Stimulated activated CD8-positive, alpha-beta memory T cell treated with anti-CD3 and anti-CD28 coated beads, Interleukin-4, amount 100 ng/mL, for 1 hour (primary cell): ENCODE measurements at places on chromosomes 16 and 17.

- DNase-seq: no peak
Measured at GRCh38 chr16:71570144-71570543, 6.7 kb downstream of the TAT start.

DNA sequence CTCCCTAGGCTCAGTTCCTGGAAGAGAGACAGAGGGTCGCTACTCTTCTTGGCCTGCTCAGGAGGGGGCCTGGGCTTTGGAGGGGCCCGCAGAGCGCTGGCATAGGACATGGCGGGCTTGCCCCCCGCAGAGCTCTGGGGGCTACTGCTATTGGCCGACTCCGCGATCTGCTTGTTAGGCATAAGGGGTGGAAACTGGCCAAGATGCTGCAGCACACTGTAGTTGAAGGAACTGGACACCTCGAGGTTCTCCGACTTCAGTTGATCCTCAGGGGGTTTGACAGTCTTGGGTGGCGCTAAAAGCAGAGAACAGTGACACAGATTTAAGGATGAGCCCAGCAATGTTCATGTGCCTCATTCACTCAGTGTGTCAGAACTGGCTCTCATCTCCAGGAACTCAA is 33.9 kb downstream of the CACNG1 start:
- DNase-seq: no peak

GRCh38 chr16:12546918-12547607 is 256.6 kb downstream of the CPPED1 start:
- no peak for DNase-seq

GRCh38 chr17:40179923-40180659 is 2.8 kb downstream of the RAPGEFL1 start:
- DNase-seq: no peak

- no peak for DNase-seq
Measured at GRCh38 chr17:45310380-45311324, 6.2 kb downstream of the MAP3K14 start.

- DNase-seq: peak; percentile 60
Measured at GRCh38 chr17:6421700-6422604, 13.0 kb downstream of the AIPL1 start.

- no peak for DNase-seq
Measured at GRCh38 chr16:64240586-64240985, 881.3 kb downstream of the CDH11 start.

DNA sequence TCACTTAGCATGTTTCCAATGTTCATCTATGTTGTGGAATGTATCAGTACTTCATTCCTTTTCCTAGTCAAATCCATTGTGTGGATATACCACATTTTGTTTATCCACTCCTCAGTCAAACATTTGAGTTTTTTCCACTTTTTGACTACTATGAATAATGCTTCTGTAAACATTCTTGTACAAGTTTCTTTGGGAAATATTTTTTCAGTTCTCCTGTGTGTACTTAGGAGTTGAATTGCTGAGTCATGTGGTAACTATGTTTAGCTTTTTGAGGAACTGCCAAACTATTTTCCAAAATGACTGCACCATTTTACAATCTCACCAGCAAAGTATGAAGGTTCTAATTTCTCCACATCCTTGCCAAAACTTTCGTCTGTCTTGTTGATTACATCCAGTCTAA is 223.7 kb upstream of the AXIN2 start:
- no peak for DNase-seq

- no peak for DNase-seq
Measured at GRCh38 chr16:1320658-1321240, 11.3 kb downstream of the UBE2I start.

GRCh38 chr16:2753733-2754020 is 1.2 kb downstream of the SRRM2 start:
- DNase-seq: no peak

DNA sequence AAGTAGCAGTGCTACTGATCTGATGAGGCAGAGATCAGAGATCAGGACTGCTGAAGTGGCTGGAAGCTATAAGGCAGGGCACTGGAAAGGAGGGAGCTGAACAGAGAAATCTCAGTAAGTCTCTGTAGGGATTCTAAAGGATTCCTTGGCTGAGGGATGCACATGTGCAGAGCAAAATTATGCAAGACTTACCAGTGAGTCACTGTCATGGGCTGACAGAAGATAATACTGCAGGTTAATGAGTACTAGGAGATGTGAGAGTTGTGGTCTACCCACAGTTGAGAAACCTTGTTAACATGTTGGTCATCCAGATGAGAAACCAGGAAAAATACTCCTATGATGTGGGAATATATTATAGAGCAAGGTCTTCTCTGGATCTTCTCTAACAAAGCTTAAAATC is 378.1 kb downstream of the HAPSTR1 start:
- DNase-seq: no peak

DNA sequence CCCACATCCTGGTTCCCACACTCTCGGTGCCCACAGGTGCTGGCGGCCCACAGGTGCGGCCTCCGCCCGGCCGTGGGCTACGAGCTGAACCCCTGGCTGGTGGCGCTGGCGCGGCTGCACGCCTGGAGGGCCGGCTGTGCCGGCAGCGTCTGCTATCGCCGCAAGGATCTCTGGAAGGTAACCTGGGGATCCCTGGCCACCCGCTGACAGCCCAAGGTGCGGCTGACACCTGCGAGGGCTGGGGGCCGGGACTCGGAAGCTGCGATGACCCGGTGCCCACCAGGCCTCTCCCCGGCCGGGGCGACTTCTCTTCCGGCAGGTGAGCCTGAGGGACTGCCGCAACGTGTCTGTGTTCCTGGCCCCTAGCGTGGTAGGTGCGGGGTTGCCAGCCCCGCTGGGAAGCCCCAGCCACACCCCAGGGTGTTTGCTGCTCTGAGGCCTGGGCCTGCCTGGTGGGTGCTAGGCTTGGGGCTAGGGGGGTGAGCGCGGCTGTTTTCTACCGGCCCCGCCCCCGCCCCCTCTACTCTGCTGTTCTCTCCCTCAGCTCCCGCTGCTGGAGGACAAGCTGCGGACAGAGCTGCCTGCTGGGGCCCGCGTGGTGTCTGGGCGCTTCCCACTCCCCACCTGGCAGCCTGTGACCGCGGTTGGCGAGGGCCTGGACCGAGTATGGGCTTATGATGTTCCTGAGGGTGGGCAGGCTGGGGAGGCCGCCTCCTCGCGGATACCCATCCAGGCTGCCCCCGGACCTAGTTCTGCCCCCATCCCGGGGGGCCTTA is 1.0 kb downstream of the ANTKMT start:
- DNase-seq: no peak

DNA sequence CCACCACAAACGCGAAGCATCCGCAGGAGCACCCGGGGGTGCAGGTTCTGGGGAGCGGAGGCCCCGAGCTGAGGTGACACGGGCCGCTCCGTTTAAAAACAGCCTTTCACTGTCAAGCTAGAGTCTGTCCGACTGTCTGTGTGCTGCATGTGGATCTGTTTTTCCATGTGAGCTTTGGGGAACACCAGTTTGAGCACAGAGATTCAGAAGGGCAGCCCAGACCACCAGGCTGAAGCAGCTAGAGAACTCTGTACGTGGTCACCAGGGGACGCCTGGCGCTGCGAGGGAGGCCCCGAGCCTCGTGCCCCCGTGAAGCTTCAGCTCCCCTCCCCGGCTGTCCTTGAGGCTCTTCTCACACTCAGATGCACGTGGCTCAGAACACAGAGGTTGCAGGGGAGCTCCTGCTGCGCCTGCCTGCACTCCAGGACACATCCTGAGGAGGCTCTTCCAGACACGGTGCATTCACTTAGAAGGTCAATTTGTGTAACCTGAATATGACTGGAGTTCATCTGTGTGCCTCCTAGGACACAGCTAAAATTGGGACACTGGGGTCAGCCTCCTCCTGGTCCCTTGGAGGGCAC is 15.7 kb upstream of the FOXK2 start:
- DNase-seq: no peak

DNA sequence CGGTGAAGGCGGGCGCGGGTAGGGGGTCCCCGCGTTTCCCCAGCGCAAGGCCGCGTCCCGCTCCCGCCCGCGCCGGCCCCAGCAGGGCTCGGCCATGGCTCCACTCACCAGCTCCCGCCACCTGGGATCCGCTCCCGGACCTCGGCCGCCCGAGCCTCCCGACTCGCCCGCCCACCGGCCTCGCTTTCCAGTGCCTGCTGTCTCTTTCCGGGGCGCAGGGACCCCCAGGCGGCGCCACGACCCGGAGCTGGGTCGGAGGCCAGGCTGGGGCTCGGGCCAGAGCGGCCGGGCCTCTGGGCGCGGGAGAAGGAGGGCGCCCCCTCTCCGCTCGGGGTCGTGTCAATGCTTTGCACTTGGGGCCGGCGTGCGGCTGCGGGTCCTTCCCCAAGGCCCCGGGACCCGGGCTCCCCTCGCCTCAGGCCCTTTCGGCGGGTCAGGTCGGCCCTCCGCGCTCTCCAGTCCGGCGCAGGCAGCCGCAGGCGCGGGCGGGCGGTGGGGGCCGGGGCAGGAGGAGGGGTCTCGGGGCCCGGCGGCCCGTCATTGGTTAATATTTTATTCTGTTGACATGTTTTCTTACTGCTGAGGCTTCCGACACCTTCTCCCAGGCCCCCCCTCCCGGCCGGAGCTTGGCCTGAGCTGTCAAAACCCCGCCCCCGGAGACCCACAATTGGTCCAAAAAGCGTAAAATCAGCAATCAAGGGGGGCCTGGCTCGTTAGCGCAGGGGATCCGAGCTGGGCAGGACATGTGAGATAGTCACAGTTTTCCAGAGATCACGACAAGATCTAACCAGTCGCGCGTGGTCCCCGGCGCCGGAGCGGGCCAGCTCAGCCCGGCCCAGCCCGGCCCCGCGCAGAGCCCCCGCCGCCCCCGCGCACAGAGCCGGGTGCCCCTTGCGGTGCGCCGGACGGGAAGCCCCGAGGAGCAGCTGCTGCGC is at the start of gene TBX2:
Gene TBX2, plus strand, starts transcription at position 713 of the 935 bp plus-strand sequence. CDS start 334 bp downstream, outside the sequence.
- no peak for DNase-seq

- DNase-seq: no peak
Measured at GRCh38 chr16:80702696-80703095, 101.7 kb downstream of the CDYL2 start.

- DNase-seq: no peak
Measured at GRCh38 chr17:80650751-80651518, 106.3 kb downstream of the RPTOR start.

DNA sequence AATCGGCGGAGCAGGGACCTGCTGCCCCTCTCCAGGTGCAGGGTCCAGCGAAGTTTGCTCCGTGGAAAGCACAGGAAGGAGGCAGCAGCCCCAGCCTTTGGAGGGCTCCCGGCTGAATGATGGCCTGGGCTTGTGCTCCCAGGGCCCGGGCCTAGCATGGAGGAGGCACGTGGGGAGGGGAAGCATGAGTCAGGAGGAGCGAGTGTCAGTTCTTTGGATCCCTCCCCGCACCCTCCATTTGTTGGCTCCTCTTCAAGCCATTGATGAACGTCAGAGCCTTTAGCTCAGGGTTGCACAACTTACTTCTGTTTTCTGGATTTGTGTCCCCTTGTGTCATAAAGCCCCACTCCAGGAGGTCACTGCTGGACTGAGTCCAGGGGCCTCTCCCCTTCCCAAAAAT is 25.8 kb downstream of the TTYH2 start:
- no peak for DNase-seq

GRCh38 chr17:34182036-34182803 is 72.9 kb upstream of the CCL2 start:
- DNase-seq: no peak

DNA sequence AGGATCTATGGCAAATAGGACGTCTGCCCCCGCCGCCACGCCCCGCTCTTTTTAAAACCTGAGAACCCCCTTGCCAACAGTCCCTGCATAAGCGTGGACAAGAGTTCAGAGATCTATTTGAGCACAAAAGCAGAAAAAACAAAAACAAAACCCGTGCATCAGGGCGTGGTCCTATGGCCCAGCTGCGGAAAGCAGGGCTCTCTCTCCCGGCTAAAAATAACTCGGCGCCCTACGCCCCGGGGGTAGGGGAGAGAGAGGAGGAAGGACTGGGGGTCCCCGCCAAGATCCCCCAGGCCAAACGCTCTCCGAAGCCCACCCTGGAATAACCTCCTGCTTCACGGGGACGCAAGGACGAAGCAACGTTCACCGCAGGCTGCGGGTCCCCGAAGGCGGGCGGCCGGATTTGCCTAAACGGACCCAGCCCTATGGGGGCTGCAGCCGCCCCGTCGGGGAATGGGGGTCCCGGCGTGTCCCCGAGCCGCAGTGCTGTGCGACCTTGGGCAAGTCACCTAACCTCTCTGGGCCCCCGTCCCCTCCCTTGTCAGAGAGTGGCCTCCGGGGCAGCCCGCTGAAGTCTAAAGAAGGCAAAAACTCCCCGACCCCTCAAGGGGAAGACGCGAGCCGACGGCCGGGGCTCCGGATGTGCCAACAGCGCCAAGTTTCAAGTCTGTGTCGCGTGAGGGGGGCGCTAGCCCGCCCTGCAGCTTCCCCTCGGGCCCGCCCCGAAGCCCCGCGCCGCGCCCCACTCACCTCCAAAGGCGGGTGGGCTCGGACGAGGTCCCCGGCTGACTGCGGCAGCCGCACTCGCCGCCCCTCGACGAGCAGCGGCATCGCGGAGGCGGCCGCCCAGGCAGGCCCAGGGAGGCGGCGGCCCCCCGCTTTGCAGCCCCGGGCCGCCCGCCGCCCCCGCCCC is 477 bp downstream of the NTAN1 start:
- DNase-seq: peak; percentile 50

GRCh38 chr17:79788989-79789942 is 7.6 kb downstream of the CBX8 start:
- no peak for DNase-seq

- DNase-seq: no peak
Measured at GRCh38 chr16:24990803-24991202, 24.4 kb downstream of the ARHGAP17 start.

- no peak for DNase-seq
Measured at GRCh38 chr16:67447508-67448076, 16.7 kb downstream of the HSD11B2 start.

GRCh38 chr17:68740555-68741447 is 139.6 kb upstream of the FAM20A start:
- no peak for DNase-seq

DNA sequence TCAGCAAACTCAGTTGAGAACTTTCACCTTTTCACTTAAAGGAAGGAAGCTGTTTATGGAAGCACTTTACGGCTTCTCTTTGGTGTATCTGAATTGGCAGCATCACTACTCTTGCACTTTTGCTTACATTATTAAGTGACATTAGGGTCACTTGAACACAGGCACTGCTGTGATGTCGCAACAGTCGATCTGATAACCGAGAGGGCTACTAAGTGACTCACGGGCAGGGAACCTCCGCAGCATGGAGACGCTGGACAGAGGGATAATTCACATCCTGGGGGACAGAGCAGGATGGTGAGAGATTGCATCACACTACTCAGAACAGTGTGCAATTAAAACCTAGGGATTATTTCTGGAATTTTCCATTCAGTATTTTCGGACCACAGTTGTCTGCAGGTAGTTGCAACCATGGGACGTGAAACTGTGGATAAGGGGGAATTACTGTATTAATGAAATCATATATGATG is 56.5 kb downstream of the DNAH2 start:
- DNase-seq: no peak
